ENCODE measurements at places on chromosomes 3 and 15.

GRCh38 chr3:182954553-182955235 is 25.6 kb downstream of the DCUN1D1 start:
- no peak for DNase-seq

DNA sequence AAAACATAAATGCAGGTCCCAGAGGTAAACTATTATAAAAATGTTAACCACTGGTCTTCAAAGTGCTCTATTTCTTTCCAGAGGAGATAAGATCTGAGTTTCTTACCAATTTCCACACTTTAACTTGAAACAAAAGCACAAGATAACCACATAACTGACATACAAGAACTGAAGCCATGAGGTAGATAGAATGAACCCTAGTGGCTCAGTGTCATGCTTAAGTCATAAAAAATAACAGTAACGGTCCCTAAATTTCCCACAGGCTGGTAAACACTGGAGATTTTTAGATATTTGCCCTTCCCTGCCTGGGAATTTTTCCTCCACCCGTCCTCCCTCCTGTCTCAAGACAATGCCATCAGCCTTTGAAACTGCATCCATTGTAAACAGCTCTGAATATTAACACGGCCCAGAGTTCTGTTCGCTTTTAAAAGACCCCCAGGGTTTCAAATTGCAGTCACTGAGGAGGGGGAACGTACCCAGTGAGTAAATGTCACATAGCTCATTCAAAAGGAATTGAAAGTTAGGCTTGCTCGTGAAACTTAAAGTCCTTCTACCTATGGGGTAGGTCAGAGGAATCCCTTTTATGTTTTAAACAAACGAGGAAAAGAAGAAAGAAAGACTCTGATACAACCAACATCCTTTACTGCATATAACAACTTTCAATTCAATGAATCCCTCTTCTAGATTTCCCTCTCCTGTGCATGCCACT is 5.7 kb downstream of the LRIG1 start:
- DNase-seq: no peak

DNA sequence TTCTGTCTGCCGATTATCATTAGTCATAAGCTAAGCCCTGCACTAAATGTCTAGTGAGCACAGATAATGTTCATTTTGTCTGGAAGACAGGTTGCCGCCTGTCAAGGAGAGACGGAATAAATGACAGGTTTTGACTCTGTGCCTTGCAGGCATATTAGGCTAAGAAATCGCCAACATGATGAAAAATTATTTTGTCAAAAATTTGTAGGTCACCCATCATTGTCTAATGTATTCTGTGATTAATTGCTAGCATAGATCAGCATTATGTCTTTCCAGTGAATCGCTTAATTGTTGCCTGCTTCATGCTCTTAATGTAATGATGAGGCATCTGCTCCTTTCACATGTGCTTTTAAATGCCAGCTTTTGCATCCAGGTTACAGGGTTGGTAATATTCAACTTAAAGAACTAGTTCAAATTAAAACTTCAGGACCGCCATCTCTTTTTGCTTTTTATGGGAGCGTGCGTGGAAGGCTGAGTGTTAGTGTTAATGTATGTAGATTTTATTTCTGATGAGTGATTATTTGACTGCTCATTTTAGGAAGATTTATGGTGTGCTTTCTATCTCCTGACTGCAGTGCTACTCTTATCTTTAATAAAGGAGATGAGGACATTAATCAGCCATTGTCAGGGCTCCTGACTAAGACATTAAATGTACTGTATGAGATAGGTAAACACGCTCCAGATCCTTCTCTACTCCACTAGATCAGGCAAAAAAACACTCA is 120.8 kb upstream of the MEIS2 start:
- peak; percentile 44 for DNase-seq

GRCh38 chr15:91238644-91239425 is 138.8 kb downstream of the SV2B start:
- DNase-seq: peak; percentile 23

DNA sequence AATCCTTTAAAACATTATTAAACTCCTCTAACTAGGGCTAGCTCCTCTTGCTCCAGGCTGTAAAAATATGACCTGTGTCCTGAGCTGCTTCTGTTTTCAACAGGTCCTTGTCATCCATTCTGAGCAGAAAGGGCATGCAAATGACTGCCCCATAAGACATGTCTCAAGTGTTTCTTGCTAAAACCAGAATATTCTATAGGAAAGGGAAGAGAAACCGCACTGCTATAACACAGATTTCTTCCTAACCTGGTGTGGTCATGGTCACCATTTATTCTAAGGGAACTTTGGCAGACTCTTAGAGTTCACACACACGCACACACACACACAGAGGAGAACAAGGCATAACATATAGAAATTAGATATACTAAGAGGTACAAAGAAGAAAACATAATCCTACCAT is 34.2 kb upstream of the B3GNT5 start:
- DNase-seq: no peak

GRCh38 chr3:128366136-128366535 is 100.6 kb downstream of the DNAJB8 start:
- no peak for DNase-seq
